ENCODE measurements at places on chromosomes 1 and 21.
A peak's percentile ranks its signal among the peaks of the same experiment; 100 is the strongest.

- DNase-seq = peak; percentile 95
Measured at GRCh38 chr1:109397581-109398342, at the start of gene SORT1. SORT1 (minus strand) TSS chr1:109397918; CDS start chr1:109397892, 26 bp downstream.

DNA sequence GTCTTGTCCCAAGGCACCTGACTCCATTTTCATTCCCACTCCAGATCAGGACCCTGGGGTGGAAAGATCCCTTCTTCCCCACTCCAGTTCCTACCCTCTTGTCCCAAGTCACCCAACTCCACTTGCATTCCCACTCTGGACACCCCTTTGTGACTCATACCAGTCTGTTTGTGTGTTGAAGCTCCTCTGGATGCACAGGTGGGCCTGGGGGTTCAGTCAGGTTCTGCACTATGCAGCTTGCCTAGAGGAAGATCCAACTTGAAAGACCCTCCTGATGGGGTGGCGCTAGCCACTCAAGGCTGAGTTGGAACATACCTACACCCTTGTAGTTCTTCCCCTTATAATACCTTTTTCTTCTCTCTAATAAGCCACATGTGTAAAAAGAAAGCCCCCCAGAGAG is 9.8 kb upstream of the ANKRD35 start:
- DNase-seq = no peak

GRCh38 chr1:96533820-96534219 is 187.8 kb upstream of the PTBP2 start:
- no peak for DNase-seq

- no peak for DNase-seq
Measured at GRCh38 chr1:14262637-14263036, 335.8 kb upstream of the KAZN start.

GRCh38 chr1:66074147-66074546 is 281.5 kb downstream of the PDE4B start:
- no peak for DNase-seq

DNA sequence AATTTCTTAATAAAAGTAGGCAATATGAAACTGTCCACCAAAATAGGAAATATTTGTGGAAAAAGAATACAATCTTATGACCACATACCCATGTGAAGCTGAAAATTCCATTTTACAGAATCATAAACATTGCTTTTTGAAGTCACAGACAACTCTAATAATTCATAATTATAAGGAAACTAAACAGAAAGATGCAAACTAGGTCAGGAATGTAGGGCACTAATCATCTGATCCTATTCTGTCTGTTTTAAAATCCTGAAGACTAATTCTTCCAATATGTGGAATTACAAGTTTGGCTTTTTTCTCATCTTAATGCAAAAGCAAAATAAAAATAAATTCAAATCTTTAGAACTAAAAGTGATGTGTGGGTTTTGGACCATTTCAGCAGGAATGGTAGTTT is 528.6 kb downstream of the LTN1 start:
- no peak for DNase-seq

- DNase-seq = no peak
Measured at GRCh38 chr21:29875873-29876272, 63.9 kb downstream of the GRIK1 start.

DNA sequence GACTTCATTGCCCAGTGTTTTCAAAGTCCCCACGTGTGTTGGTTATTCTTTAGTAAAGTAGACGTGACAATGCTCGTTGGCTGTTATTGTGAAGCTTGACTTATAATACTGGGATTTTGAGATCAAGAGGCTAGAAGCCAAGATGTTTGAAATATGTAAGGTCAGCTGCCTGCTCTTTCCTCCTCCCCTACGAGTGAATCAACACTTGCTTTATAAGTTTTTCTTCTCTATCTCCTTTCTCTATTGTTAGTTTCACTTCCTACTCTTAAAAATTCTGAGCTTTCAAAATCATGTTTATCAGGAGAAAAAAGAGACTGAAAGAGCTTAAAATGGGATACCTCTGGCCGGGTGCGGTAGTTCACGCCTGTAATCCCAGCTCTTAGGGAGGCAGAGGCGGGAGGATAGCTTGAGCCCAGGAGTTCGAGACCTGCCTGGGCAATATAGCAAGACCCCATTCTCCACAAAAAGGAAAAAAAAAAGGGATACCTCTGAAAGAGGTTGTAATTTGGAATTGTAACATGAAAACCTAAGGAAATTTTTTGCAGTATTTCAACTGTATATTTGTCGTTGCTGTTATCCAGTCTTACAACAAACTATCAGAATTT is 72.0 kb downstream of the EPB41 start:
- DNase-seq = no peak

DNA sequence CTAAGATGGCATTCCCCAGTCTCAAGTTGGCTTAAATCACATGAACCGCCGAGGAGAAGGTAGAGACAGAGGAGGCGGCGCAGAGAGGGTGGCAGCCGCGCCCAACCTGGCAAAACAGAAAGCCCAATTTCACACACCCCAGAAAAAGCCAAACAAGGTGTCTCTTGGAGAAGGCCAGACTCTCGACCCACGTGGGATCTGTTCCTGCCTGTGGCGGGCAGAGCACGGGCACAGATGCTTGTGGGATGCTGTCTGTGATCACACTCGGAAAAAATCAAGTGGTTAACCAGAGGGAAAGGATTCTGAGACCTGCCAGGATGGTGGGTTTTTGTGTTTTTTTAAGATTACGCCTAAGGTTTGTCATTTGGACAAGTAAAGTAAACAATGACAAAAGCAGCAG is 80.7 kb downstream of the MRPL37 start:
- no peak for DNase-seq

- DNase-seq = peak; percentile 70
Measured at GRCh38 chr1:25113731-25114130, 118.6 kb downstream of the SYF2 start.

- DNase-seq = no peak
Measured at GRCh38 chr1:158179301-158180041, 1.2 kb upstream of the CD1D start.

DNA sequence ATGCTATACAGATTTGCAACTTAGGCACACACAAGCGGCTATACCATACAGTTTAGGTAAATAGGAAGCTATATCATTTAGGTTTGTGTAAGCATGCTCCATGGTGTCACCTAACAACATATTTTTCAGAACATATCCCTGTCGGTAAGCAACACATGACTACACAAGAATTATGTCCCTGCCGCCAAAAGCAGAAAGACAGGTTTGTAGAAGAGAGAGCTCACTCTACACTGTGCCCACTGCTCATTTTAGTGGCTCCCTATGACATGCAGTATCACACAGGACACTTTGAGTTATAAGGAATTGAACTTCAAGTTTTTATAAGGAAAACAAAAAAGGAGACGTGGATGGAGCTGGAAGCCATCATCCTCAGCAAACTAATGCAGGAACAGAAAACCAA is 132.5 kb upstream of the KAZN start:
- DNase-seq = no peak

- no peak for DNase-seq
Measured at GRCh38 chr1:215005078-215005477, 77.5 kb upstream of the KCNK2 start.

- DNase-seq = no peak
Measured at GRCh38 chr1:192959657-192960186, 99.4 kb downstream of the UCHL5 start.

All from DMS79 treated with DMSO at 0.1 percent for 48 hours (cell line).